Mammary epithelial cell (primary cell): ENCODE measurements at places on chromosomes 12 and 14.

GRCh38 chr12:52590021-52590420 lies 11.2 kb downstream of the KRT72 start:
- no peak for DNase-seq

DNA sequence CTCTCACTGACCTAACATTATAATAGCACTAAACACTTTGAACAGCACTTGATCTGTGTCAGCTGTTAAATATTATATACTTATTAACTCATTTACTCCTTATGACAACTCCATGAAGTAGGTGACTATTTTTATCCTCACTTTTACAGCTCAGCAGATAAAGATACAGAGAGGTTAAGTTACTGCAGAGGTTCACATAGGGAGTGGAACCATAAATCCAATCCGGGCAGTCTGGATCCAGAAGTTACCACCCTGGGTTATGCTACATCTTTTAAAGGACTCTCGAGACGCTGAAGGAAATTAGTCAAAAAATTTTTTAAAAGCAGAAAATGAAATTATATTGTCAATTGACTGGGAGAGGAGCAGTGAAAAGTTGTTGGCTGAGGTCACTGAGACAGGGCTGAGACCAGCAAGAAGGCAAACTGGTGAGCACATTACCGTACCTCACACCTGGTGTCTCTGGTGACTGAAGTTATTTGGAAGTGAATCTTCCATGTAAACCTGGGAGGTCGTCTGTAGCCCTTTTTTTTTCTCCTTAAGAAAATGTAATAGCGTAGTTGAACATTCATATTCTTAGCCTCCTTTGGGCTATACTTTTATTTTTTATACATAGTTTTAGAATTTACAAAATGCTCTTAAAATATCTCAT lies 1.2 kb upstream of the RIMKLB start:
- DNase-seq, result no peak

DNA sequence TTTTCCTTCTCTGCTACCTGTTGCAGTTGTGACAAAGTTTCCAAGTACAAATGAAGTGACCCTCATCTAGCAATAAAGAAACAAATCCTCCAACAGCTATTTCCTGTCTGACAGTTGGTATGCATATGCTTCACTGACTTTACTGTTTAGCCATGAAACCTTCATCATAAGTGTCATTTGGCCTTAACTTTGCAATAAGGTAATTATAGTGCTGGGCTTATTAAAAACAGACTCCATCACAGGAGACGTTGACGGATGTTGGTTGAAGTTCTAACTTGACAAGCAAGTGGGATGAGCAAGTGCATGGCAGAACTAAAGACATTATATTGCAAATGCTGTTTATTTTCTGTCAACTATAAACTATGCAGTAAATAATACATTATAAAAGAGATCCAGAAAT lies 425.2 kb downstream of the RPS29 start:
- DNase-seq, result no peak

DNA sequence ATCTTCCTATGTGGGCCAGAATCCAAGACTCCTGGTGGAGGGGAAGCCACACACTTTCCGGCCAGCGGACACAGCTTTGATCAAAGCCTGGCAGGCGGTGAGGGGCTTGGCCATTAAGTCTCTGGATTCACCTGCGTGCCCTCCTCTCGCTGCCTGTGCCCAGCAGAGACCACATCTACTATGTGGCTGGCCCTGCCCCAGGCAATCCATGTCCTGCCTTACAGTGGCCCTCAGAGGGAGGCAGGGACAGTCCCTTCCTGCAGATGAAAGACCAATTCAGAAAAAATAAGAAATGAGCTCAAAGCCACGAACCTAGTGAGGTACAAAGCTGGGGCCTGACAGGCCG lies 82.7 kb upstream of the GPR68 start:
- no peak for DNase-seq

DNA sequence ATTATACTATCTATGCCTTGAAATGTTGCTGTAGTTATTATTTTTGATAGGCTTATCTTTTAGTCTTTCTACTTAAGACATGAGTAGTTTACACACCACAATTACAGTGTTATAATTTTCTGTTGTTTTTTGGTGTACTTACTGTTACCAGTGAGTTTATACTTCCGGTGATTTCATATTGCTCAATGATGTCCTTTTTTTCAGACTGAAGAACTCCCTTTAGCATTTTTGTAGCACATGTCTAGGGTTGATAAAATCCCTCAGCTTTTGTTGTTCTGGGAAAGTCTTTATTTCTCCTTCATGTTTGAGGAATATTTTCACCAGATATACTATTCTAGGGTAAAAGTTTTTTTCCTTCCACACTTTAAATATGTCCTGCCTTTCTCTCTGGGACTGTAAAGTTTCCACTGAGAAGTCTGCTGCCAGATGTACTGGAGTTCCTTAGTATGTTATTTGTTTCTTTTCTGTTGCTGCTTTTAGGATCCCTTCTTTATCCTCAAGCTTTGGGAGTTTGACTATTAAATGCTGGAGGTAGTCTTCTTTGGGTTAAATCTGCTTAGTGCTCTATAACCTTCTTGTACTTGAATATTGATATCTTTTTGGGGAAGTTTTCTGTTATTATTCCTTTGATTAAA lies 41.5 kb upstream of the FERMT2 start:
- no peak for DNase-seq

- no peak for DNase-seq
These were observed 338.7 kb downstream of the SLC16A7 start for GRCh38 chr12:59934486-59934885.

DNA sequence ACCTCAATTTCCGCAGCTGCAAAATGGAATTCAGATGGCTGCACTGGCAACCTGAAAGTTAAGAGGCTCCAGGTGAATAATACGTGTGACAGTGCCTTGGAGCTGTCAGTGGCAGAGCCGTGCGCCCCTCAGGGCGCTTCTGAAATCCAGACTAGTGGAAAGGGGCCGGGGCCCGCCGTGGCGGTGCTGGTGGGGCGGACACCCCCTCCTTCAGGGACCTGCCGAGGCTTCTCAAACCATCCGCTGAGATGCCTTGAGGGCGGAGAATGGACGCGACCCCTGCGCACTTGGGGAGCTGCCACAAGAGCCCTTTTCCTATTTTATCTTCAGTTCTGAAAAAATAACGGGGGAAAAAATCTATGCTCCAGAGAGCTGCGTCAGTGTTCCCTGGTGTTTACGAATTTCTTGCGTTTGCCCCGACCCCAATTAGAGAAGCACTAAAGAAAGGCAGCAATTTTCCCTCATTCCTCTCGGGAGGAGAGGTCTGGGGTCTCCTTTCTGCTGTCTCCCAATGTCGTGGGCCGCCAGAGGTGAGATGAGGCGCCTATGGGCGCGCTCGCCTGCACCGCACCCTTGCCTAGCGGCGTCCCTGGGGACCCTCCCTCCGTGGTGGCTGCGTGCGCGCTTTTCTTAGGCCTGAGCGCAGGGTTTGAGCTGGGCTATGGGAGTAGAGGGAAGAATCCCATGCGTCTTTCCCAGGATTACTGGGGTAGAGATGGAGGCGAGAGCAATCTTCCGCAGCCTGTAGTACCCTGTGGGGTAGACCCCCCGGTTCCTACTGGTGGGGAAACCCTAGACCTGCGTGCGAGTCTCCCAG lies 2.2 kb downstream of the NOS1 start:
- no peak for DNase-seq

- DNase-seq, result no peak
These were observed 7.8 kb downstream of the IRAK3 start for GRCh38 chr12:66196806-66197205.

- no peak for DNase-seq
These were observed 5.7 kb downstream of the FAM222A start for GRCh38 chr12:109719123-109720022.
